Heart left ventricle (tissue), 16 donors: ENCODE measurements at places on chromosomes 1 and 21. TPM values are rescaled to one million over a fixed set of nuclear protein-coding genes. Genes with fewer than 3 reads are reported as not detected.
A peak's percentile ranks its signal among the peaks of the same experiment; 100 is the strongest.

Gene GPR61
- total RNA-seq: 0.72 TPM

GRCh38 chr1:27057801-27058625, 45.4 kb upstream of the TENT5B start:
- DNase-seq: no peak

DNA sequence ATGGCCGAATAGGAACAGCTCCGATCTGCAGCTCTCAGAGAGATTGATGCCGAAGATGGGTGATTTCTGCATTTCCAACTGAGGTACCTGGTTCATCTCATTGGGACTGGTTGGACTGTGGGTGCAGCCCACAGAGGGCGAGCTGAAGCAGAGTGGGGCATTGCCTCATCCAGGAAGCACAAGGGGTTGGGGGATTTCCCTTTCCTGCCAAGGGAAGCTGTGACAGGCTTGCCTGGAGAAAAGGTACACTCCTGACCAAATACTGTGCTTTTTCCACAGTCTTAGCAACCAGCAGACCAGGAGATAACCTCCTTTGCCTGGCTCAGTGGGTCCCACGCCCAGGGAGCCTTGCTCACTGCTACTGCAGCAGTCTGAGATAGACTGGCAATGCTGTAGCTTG, 66.9 kb downstream of the HSD3B1 start:
- DNase-seq: no peak

DNA sequence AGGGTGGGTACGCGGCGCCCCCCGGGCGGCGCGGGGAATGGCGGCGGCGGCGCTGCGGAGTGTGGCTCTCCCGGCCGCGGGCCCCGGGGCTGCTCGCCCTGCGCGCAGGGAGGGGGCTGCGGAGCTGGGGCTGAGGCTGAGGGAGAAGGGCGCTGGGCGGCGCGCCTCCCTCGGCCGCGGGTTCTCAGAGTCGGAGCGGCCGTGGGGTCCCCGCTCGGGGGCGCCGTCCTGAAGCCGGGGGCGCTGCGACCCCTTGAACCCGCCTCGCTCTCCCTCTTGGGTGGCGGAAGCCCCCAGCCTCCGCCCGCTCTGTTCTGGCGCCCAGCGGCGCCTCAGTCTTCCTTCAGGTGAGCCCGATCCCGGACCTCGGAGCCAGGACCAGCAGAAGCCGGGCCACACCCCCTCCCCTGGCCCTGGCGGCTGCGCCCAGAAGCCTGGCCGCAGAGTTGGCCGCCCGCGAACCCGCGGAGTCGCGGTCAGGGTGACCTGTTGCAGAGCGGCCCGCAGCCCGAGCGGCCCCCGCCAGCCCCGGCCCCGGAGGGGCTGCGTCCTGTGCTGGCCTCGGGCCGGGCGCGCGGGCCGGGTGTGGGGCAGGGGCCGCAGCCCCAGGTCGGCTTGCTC, 532 bp downstream of the RALGPS2 start:
- peak; percentile 36 for DNase-seq

GRCh38 chr21:15442743-15443469, 286.9 kb upstream of the USP25 start:
- DNase-seq: no peak

GRCh38 chr1:75952016-75952415, 19.8 kb upstream of the ASB17 start:
- DNase-seq: no peak

GRCh38 chr21:46066591-46067331, 31.2 kb upstream of the COL6A2 start:
- no peak for DNase-seq

Gene GNAT2
- total RNA-seq: not detected

DNA sequence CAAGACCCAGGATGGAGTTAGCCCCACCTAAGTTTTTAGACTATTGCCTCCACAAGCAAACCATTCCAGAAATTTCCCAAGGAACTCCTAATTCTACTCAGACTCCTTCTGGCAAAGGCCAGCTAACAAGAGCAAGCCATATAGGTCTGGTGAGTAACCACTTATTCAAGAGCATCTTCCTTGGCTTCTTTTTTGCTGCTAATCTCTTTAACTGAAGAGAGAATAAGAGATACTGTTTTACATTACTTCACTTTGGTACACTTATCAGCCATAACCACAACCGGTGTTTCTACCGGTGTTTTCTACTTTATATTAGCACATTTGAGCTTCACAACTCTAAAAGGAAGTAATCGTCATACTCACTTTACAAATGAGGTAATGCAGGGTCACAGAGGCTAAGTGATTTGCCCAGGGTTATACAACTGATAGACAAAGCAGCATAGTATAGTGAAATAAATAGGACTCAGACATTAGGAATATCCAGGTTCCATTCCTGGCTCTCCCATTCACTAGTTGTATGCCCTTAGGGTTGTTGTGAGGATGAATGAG, 1.7 kb upstream of the EPS15 start:
- no peak for DNase-seq

DNA sequence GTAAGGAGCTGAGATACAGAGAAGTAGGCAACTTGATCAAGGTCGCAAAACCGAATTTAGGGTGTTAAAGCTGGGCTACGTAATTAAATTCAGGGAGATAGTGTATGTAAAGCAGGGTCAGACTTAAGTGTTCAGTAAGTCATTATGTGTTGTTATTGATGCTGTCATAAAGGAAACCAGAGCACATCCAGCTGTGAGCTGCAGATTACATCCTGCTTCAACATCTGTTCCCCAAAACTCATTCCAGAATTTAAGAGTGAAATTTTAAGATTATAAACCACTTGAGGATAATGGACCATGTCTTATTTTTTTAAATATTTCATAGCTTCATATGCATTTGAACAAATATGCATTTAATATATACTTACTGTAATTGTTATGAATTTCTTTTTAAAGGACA, 49.7 kb downstream of the IVNS1ABP start:
- DNase-seq: no peak

GRCh38 chr1:152244576-152245273, 20.7 kb upstream of the HRNR start:
- DNase-seq: no peak

GRCh38 chr1:232518349-232518748, 111.6 kb downstream of the SIPA1L2 start:
- DNase-seq: no peak

Gene HHAT
- 4.1 TPM for total RNA-seq

Gene INKA2
- total RNA-seq: 10.1 TPM

DNA sequence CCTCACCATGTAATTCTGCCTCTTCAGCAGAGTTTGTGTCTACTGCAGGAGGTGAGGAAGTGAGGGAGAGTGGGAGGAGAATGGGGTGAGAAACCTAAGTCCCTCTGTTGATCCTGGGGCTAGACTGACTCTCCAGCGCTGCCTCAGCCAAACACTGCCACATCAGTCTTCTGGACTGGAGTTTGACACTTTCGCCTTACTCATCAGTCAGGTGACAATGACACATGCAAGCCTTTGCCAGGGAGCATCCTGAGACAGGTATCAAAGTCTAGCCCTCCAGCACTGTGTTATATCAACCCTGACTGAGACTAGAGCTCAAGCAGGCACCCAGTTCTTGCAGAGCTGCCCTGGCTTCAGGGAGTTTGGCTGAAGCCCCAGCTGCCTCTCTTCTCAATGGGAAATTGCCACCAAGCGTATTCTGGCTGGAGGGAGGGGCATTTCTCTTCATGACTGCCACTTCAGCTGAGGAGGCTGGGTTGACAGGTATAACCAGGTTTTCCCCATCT, 33.3 kb upstream of the SUCO start:
- DNase-seq: no peak

GRCh38 chr1:228307218-228308023, 99.2 kb downstream of the TRIM11 start:
- DNase-seq: peak; percentile 26

GRCh38 chr1:21732664-21733063, 50.3 kb downstream of the USP48 start:
- no peak for DNase-seq

GRCh38 chr21:29145354-29145782, 14.9 kb downstream of the MAP3K7CL start:
- DNase-seq: no peak
